ENCODE measurements at places on chromosomes 4 and X.

DNA sequence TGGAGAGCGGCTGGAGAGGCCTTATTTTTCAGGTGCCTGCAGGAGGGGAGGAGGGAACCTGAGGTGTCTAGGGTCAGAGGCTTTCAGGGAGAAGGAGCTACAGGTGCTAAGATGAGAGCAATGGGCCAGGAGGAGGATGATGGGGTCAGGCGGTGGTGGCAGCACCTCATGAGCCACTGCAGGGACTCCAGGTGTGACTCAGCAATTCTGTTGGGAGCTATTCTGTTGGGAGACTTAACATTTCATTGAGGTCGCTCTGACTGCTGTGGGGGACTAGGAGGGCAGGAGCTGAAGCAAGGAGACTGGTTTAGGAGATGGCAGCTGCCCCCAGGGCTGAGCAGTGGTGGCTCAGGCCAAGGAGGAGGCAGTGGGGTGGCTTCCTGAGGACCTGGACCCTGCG lies 65.0 kb downstream of the CLDN34 start:
- DNase-seq = no peak

GRCh38 chr4:173174594-173175012 lies 6.0 kb downstream of the GALNT7 start:
- no peak for DNase-seq

DNA sequence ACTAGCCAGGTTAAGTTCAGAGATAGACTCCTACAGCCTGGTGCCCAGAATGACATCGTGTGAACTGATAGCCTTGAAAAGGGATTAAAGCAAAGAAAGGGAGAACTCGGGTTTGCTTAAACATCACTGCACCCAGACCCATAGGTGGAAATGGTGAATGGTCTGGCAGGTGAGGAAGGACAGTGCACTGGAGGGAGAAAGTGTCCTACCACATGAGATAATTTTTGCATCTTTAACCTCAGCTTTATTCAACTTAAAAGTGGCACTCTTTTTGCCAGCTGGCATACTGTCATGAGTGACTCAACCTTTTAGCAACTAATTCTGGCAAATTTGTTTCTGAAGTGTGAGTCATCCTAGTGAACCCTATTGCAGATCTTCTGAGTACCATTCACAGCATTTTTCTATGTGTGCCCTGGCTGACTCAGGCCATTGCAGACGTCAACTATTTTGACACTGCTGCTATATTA lies 53.0 kb upstream of the DAPP1 start:
- no peak for DNase-seq

DNA sequence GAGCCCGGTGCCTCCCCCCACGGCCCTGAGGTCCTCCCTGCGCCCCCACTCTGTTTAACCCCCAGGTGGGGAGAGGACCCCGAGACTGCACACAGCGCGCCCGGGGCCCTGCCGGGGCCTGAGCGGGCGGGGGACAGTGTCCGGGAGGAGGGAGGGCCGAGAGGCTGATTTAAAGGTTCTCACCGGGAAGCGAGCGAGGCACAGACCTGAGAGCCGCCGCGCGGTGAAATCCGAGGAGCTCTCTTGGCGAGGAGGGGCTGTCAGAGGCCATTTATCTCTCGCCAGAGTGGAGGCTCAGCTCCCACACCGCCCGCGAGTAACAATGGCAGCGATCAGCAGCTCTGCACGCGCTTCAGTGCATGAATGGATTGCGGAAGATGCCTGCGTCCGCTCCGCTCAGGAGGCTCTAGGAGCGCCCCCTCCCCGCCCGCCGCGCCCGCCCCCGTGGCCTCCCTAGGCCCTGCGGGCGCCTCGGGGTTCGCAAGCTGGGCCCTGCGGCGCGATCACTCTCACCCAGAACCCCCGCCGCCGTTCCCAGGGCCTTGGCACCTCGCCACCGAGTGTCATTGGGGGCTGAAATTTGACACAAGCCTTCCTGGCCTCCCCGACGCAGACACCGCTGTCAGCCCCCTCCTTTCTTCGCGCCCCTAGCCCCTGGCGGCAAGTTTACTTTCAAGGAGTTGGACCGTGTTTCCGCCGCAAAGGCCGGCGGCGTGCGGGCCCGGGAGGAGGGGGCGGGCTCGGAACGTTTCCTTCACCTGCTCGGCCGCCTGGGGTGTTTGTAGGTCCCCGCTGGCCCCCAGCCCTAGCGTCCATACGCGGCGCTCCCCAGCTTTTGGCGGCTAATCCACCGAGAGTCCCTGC lies 48.7 kb upstream of the BCOR start:
- no peak for DNase-seq

GRCh38 chr4:271492-272103 lies 33.7 kb downstream of the ZNF732 start:
- no peak for DNase-seq

DNA sequence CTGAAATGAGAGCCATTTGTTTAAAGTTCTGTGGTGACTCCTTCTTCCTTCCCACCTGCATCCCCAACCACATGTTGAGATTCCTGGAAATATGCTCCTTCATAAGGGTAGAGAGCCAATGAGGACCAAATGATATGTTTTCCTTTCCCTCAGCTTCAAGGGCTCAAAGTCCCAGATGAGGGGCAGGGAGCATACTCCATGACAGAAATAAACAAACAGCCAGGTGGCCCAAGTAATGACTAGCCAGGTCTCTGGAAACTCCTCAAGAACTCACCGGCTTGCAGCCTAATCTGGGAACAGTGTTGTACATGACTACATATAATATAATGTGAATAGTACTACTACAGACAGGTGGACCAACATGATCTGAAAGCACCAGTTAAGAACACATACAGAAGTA lies 392.3 kb downstream of the PACRGL start:
- DNase-seq = no peak

- DNase-seq = no peak
Measured at GRCh38 chr4:145784036-145784435, 104.1 kb downstream of the C4orf51 start.

DNA sequence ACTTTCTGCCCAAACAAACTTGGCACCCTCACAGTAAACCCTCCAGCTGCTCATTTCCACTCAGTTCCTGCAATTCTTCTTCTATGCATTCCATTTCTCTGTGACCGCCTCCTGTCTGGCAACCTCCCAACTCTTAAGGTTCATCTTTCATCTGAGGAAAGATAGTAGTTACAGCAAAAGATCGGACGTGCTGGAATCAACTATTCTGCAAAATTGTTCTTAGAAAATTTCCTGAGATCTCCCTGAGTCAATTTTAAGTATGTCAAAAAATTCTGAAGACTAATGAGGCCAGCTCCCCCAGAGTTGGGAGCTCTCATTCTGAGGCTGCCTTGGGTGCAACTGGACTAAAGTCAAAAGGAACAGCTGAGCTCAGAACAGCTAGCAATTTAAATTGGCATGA lies 1026.0 kb downstream of the ADGRL3 start:
- no peak for DNase-seq

DNA sequence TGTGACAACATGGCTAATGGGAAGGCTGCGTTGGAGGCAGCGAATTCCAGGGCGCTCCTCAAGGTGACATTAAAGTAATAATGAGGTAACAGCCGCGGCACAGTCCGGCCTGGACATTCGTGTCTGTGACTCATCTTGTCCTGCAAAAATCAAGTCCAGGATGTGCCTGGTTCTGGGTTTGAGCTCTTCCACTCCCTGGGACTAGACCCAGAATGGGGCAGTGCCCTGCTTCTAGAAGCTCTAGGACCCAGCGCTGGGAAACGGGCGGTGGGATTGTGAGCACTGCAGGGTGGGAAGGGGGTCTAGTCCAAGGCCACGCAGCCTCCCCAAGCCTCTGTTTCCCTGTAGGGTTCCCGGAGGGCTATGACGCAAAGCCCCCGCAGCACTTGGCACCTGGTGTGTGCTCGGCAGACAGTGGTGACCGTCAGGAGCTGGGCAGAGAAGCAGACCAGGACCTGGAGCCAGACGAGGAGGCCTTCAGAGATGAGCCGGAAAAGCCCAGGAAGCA lies 34.9 kb downstream of the HMX1 start:
- no peak for DNase-seq

GRCh38 chrX:20063716-20064351 lies 52.9 kb downstream of the MAP7D2 start:
- DNase-seq = no peak

DNA sequence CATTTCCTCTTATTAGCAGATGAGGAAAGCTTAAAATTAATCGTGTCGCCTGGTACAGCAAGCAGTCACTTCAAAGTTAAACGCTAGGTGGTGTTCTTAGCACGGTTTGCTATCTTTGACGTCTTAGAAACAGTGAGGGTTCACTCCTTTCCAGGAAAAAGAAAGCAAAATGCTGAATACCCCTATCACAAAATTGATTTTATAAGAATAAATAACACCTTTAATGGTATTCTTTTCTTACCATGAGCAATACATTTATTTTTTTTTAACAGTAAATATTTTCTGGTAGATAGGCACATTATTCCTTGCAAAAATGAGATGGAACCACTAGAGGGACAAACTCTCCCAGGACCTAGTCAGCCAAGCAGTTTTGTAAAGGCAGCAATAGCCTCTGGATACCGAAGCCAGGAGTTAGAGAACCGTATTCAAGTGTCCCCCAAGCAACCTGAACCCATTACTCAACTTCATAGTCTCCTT lies 153.9 kb downstream of the KDR start:
- no peak for DNase-seq
